ENCODE measurements at places on chromosomes 4 and X.

DNA sequence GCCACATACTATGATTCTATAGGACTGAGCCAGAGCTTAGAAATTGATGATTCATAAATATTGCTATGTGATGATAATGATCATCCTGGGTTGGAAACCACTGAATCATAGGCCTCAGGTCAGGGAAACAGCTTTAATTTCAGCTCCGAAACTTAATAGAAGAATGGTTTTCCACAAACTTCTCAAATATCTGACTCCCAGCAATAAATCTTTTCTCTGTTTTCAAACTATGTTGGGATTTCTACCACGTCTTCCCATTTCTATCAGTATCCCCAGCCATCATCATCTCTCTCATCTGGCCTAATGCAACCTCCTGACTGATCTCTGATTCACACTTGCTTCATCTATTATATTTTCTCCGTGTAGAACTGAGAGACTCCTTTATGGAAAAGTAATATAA is 521.8 kb upstream of the AGA start:
- peak; percentile 6 for DNase-seq

- no peak for DNase-seq
Observed at GRCh38 chr4:114317564-114317963, 281.0 kb upstream of the UGT8 start.

DNA sequence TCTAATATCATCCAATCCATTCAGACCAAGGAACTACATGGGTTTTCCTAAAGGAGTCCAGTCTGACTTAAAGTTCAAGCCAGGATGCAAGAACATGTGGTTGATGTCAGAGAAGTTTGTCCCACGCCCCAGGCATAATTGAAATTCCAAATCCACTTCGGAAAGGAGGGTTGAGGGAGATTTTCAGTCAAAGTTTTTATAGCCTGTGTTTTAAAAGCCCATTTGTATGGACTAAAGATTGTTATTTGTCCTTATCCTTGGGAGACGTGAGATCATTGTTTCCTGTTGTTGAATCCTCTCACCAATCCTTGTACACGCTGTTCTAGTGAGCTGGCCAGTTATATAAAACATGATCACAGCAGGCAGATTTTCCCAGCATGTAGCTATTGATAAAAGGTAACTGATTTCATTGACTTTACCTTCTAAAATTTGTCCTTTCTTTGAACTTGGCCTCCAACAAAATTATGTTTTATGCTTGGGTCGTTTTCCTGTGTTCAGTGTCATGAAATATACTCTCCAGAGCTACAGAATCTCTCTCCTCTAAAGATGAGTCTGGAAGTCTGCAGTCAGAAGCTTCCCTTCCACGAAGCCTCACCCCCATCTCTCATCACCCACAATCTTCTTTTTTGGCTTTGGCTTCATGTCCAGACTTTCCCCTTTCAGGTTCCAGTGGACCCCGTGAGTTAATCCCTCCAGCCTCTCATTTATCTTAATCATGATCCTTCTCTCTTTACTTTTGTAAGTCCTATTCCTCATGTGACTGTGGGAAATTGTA is 92.9 kb downstream of the ATP10D start:
- no peak for DNase-seq

DNA sequence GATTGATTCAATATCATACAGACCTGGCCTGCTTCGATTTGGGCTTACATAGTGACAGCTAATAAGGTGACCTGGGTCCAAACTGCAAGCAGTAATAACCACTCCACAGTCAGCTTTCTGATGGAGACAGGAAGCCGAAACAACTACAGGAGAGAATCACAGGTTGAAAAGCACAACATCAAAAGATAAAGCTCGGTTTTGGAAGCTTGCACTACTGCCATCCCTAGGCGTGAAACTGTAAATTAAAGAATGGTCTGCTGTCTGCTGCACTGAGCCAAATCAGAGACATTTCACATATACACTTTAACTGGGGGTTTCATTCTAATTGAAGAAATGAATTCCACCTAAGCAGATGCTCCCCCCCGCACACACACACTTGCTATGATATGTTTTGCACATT is 116.3 kb downstream of the DHX15 start:
- DNase-seq: no peak

- DNase-seq: no peak
Observed at GRCh38 chrX:1528186-1528883, 8.7 kb downstream of the P2RY8 start.
